Activated CD4-positive, alpha-beta T cell treated with anti-CD3 and anti-CD28 coated beads for 1 hour (primary cell): ENCODE measurements at places on chromosomes 5 and 9.

- DNase-seq, result no peak
Observed at GRCh38 chr5:173029499-173029921, 26.6 kb upstream of the CREBRF start.

- no peak for DNase-seq
Observed at GRCh38 chr9:33175649-33176325, 8.7 kb upstream of the B4GALT1 start.

DNA sequence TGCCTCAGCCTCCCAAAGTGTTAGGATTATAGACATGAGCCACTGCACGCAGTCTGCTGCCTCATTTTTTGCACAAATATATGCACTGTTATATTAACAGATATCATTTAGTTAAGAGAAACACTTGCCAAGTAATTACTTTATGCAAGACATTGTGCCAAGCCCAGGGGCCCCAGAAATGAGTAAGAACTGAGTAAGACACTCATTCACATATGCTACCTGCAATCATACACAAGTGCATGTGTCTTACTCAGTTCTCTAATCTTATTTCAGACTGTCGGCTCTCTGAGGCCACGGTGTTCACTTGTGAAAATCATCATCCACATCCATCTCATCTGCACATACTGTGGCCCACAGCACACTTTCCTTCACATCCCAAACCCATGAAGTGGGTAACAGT lies 16.0 kb downstream of the TRAF1 start:
- DNase-seq, result no peak

DNA sequence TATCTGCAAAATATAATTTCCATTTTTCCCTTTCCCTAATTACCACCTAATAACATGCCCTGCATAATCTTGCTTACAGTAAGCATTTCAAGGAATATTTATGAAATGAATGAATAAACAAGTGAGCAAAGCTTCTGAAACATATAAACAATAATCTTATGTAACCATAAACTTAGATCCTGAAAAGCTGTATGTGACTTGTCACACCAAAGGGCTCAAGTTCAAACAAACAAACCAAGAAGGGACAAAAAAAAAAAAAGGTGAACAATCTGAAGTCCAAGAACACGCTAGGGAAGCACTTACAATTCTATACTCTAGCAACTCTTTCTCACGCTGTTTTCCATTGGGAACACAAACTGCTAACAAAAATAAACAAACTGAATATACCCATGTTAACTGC lies 36.3 kb downstream of the PLPP1 start:
- no peak for DNase-seq

DNA sequence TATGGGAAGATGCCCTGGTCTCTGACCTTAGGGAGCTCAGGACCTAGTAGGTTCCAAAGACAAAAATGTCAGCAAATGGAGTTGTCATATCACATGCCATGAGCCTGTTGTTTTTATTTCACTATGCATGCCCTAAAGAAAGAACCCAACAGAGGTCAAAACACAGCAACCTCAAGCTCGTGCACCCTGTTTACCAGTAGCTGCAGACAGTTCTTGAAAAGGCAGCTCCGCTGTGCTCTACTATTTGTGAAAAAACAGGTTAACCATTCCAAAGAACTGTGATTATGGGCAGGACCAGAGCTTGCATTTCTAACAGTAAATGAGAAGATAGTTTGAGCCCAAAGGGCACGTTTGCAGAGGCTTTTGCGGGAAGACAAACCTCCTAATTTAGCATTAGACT lies 22.8 kb downstream of the ITK start:
- DNase-seq, result no peak

DNA sequence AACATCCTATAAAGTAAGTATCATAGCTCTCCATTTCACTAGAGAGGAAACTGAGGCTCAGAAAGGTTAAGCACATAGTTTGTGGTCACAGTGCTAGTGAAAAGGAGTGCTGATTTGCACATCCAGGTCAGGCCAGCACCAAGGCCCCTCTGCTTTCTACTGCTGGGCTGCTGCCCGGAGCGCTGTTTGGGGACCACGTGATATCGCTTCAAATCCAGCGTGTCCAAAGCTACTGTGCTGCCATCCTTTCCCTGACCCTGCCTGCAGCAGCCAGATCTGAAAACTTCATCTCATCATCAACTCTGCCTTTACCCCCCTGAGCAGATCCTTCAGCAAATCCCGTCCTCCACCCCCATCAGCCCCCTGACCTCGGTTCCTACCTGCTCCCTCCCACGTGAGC lies 40.7 kb upstream of the AKNA start:
- no peak for DNase-seq

DNA sequence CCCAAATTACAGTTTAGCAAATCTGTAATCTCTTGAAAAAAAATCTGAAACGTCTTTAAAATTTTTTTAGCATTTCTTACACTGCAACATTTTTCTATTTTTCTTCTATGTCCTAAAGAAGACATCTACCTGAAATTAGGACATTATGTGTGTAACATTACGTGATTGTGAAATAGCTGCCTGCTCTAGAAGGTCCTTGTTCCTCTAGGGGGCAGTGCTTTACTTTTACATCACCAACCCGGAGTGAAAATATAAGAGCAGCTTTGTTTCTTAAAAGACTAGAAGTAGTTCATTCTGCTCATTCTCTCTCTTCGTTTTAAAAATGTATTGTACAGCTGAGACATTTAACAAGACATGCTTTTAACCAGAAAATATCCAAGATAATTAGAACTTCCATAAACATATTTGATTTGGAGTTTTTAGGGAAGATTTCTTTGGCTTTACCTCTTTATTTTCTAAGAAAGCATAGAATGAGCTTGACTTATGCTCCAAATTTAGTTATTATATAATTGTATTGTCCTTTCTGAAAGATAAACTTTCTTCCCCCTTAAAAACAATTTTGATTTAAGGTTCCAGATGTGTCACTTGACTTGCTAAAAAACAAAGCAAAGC lies 48.1 kb upstream of the RIOK2 start:
- no peak for DNase-seq

DNA sequence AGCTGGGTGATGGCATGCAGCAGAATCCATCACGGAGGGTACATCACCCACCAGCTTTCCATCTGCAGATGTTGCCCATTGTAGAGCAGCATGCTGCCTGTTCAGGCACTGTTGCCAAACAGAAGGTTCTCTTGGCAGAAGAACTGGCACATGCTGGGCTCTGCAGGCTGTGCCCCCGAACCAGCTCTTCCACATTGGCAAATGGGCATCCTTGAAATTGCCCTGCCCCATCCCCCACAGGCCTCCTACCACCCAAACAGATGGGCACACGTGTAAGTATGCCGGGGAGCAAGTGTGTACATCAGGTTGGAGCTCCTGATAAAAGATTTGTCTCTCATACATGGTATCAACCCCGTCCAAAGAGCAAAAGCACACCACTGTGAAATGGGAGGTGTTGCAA lies 220.3 kb upstream of the TAS2R1 start:
- no peak for DNase-seq

DNA sequence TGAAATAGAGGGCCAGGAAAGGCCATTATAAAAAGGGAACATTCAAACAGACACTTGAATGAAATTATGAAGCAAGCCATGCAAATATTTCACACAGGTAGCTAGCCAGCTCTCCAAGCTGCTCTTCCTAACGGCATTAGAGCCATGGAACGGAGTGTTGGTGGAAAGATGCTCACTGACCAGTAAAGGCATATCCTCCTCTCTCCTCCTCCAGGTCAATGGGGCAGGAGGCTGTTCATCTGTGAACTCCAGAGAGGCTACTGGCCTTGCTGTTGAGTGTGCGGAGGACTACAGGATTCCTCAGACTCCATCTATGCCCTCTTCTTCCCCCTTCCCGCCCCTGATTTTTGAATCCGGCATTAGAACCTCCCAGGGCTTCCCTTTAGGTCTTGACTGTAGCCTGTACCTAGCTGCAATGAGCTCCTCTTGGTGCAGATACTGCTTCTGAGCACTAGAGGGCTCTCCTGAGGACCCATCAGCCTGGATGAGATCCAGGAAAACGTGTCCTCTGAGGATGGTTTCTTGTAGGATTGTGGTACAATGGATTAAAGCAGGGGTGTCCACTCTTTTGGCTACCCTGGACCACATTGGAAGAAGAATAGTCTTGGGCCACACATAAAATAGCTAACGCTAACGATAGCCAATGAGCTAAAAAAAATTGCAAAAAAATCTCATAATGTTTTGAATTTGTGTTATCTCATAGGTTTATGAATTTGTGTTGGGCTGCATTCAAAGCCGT lies 162.2 kb downstream of the SREK1 start:
- DNase-seq, result no peak

GRCh38 chr9:137691646-137692351 lies 73.0 kb downstream of the EHMT1 start:
- no peak for DNase-seq

DNA sequence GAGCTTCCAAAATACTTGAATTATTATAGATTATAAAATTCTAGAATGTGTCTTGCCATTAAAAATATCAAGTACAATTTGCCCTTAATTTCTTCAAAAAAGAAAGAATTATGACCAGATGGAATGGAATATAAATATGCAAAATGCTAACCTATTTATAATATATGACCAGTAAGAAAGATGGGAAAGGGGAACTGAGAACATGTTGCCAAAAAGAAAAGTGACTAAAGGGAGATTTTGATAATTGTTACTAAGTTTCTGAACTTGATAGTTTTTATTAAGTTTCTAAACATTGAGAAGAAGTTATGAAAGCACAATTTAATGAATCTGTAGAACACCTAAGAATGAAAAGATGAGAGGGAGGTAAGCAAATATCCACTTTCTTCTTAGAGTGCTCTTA lies 188.4 kb upstream of the NR4A3 start:
- no peak for DNase-seq

DNA sequence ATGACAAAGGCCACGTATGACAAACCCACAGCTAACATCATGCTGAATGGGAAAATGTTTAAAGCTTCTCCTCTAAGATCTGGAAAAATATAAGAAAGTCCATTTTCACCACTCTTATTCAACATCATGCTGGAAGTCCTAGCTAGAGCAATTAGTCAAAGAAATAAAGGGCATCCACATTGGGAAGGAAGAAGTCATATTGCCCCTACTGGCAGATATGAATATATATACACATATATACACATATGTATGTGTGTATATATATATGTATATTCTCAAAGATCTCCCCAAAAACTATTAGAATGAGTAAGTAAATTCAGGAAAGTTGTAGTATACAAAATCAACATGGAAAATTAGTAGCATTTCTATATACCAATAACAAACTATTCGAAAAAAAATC lies 17.1 kb downstream of the APBA1 start:
- DNase-seq, result no peak

- DNase-seq, result no peak
Observed at GRCh38 chr9:108486831-108487230, 369.0 kb downstream of the ACTL7B start.
